Stimulated activated CD4-positive, alpha-beta T cell treated with anti-CD3 and anti-CD28 coated beads, Interleukin-1b, Interleukin-23, amount 100 ng/mL, for 1 hour (primary cell): ENCODE measurements at places on chromosomes 4 and X.

DNA sequence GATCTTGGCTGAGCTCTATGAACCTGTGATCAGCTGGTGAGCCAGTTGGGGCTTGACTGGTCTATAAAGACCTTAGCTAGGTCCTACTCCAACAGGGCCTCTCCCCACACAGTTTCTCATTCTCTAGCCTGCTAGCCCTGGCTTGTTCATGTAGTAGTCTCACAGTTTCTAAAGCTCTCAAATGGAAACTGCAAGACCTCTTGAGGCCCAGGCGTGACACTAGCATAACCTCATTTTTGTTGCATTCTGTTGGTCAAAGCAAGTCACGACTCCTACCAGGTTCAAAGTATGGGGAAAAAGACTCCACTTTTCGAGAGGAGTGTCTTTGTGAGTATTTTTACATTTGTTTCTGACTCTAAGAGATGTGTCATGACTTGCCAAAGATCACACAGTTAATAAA lies 50.9 kb downstream of the CEP44 start:
- DNase-seq: no peak

DNA sequence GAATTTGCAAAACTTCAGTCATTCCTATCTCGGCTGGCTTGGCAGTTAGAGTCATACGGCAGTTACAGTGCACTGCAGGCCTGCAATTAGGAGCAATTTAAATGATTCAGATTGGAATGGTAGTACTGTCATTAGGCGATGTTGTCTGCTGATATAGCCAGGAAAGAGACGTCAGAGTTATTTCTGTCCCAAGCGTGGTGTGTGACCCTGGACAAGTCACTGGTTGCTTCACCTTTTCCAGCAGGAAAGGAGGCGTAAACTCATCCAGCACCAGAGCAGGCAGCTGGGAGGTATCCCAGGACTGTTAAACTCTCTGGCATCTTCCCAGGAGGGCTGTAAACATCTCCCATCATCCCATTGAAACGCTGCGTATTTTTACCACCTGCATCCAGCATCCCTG lies 836 bp upstream of the LNX1 start:
- no peak for DNase-seq

GRCh38 chr4:40314951-40315350 lies 20.2 kb upstream of the CHRNA9 start:
- DNase-seq: no peak

GRCh38 chrX:30373479-30373878 lies 64.3 kb upstream of the NR0B1 start:
- no peak for DNase-seq

DNA sequence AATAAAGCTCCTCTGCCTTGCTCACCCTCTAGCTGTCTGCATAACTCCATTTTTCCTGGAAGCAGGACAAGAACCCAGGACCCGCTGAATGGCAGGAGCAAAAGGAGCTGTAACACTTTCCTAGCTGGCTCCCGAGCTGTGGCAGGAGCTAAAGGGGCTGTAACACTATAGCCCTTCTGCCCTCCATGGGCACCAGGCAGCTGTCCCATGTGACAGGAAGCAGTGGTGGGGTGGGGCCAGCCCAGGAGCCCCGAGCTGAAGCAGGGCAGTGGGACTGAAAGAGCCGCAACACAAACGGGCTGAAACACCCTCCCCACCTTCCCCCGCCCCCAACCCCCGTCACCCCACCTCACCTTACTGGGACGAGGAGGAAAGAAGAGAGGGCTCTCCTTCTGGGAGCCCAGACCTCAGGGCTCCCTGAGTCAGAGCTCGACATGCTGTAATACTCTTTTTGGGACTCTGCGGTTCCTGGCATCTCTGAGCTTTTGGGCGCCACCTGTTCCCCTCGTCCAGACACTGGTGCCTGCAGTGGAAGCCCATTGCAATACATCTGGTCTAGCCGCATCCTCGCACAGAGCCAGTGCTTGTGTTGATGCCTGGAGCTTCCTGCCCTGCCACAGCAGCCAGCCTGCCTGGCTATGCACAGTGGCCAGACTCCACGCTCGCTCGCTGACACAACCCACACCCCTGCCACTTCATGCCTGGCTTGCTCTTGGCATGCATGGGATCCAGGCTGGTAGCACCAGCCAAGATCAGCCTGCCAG lies 39.4 kb downstream of the PPM1K start:
- DNase-seq: no peak

DNA sequence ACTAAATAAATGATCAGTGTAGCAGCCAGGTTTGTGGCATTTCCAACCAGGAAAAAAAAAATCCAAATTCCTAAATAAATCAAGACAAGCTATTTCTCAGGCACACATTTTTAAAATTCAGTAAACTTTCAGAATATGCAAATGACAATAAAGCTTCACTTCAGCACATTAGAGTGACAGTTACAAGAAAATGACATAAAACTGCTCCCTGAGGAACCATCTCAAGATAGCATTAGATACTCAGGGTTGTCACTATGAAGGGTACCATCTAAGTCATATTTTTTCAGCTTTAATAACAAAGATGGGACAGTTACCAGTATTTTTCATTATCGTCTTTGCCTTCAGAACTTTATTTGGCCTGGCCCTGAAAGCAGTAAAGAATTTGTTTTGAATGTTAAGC lies 411.3 kb upstream of the RASGEF1B start:
- no peak for DNase-seq
